ENCODE measurements at places on chromosomes 4 and X.

DNA sequence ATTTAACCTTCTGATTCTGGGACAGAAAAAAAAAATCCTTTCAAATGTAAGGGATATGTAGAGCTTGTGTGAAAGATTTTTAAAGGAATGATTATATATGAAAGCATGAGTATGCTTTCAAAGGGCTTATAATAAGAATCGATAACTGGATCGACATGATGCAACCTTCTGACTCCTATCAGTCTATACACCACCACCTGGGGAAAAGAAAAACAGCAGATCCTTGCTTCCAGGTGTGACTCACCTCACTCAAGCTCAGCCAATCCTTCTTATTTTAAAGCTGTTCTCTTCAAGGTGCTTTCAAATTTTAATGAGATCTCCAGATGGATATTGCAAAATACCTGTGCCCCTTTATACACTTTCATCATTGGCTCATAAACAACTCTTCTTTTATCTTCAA is 102.1 kb upstream of the EDNRA start:
- DNase-seq = no peak

DNA sequence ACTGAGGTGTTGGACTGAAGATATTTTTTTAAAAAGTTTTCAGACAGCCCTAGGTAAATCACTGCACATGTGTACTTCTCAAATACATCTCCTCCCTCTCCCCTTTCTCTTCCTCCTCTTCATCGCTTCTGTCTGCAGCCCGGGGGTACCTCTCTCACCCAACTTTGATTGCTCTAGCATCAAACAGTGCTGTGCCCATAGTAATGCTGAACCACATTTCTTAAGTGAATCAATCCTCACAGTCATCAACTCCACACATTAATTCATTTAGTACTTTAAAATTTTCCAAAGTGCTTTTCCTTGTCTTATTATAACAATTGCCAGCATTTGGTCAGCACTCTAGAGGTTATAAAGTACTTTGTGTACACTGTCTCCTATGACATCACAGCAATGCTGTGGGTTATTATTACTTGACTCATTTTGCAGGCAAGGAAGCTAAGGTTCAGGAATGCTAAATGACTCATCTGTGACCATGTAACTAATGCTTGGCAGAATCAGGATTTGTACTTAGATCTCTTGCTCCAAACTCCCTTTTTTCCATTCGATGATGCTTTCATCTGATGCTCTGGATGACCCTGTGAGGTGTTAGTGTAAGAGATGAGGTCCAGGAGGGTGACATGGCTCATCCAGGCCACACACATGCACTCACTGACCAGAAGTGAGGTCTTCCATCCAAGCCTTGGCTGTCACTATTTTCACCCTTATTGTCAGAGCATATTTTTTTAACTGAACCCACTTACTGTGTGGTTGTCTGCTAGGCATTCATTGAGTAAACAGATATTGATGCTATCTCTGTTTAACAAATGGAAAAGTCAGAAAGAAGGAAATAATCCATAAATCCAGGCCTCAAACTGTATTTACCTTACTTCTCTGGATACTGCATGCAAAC is 58.8 kb downstream of the RHOH start:
- no peak for DNase-seq

- DNase-seq = no peak
These were observed 17.2 kb upstream of the ADGRL3 start for GRCh38 chr4:61182915-61183314.

- no peak for DNase-seq
These were observed 102.8 kb downstream of the SLC2A9 start for GRCh38 chr4:9918484-9918883.

GRCh38 chrX:130171446-130172126 is at the start of gene RAB33A:
RAB33A (plus strand) TSS chrX:130171962; CDS start chrX:130172063, 101 bp downstream.
- peak; percentile 17 for DNase-seq

DNA sequence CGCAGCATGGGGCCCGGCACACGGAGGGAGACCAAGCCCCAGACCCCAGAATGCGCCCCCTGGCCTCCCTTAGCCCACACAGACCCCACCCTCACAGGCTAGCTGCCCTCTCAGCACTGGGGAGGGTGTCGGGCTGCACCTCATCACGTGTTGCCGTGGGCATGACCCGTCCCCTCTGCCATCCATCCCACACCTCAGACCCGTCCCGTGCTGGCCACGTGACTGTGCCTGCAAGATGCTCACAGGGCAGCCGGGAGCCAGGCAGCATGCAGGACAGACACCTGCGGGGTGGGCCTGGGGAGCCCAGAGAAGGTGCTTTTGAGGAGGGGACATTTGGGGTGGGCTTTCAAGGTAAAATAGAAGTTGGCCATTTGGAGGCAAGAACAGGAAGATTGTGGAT is 4.8 kb downstream of the MSANTD1 start:
- no peak for DNase-seq
